ENCODE measurements at places on chromosomes 7 and 10. TPM values are rescaled to one million over a fixed set of nuclear protein-coding genes. Genes with fewer than 3 reads are reported as not detected.

The AKR1B15 gene
- not detected for total RNA-seq

The DOCK4 gene
- 29.7 TPM for total RNA-seq

The RASSF4 gene
- total RNA-seq: 9.5 TPM

The SLC13A1 gene
- total RNA-seq: not detected

The VIPR2 gene
- 0.99 TPM for total RNA-seq

The MLXIPL gene
- 22.3 TPM for total RNA-seq

The LHFPL3 gene
- 0.39 TPM for total RNA-seq

Measured in skin of body (tissue), 3 donors.